K562 (cell line): ENCODE measurements at places on chromosomes 1 and 21. TPM values are rescaled to one million over a fixed set of nuclear protein-coding genes. Genes with fewer than 3 reads are reported as not detected.

- no peak for DNase-seq
Observed at GRCh38 chr1:44275991-44276405, 62.7 kb downstream of the DMAP1 start.

RBM11 gene
- 2.2 and 3.0 TPM in 2 replicates for total RNA-seq

DNA sequence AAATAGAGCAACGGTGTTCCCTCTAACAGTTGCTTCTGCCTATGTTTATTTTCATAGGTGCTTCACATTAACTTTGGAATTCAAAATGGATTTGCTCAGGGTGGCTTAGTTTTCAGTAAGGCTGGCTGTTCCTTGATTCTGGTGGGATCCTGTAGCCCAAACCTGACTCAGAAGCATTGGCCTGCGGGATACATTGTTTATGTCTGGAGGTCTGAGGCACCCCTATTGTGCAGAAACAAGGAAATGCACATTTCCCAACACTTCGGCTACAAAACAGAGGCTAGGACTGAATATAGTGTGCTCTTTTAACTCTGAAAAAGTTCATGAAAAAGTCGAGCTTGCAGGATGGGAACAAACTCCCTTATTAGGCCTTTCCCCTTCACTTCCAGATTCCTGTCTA is 133.8 kb upstream of the F3 start:
- DNase-seq = no peak

DNA sequence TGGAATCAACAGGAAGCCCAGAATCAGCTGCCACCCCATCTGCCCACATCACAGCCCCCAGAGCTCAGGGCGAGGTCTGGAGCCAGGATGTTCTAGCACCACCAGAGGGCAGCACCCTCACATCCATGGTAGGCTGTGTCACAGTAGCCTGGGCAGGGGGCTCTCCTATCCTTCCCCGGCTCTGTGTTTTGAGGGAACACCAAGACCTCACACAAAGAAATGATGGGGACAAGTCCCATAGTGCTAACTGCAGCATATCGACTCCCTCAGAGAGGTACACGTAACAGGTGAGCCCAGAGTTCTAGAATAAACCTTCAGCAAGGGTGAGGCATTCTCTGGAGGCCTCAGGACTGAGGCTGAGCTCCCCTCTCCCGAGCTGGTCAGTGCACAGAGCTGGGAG is 2.3 kb upstream of the KCNC4 start:
- DNase-seq = peak; percentile 78

DNA sequence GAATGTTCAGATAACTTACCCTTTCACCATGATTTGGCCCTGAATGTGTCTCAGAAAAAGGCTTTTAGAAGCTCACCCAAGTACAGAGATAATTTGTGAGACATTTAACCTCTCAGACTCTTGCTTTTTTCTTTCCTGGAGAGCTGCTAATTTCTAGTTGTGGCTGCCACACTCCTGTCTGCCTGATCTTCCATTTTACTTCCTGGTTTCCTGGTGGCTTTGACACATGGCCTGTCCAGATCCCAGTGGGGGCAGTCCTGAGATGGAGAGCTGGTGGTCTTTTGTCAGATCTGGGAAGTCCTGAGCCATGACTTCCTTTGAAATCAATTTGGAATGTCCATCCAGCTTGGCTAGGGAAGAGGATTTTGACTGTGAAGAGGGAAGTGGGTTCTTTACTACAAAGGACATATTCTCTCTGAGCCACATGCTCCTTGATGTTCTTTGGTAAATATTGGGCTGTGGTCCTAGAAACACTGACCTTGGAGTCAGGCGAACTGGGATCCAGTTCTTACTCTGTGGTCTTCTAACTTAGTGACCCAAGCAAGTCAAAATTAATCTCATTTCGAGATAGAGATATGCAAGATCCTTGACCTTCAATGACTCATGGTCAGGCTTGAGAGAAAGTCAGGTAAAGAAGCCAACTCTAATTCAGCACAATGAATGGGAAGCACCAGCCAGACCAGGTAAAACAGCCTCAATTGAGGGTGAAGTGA is 78.0 kb upstream of the HSD17B7 start:
- no peak for DNase-seq

GRCh38 chr1:162094271-162094670 is 24.8 kb downstream of the NOS1AP start:
- DNase-seq = no peak
